ENCODE measurements at places on chromosomes 16 and 17.

GRCh38 chr16:46932802-46933201 is 40.7 kb downstream of the DNAJA2 start:
- DNase-seq: no peak

- DNase-seq: no peak
Observed at GRCh38 chr17:49548506-49549310, 27.0 kb upstream of the NXPH3 start.

GRCh38 chr17:41015454-41015853 is 6.5 kb upstream of the KRTAP3-1 start:
- no peak for DNase-seq

DNA sequence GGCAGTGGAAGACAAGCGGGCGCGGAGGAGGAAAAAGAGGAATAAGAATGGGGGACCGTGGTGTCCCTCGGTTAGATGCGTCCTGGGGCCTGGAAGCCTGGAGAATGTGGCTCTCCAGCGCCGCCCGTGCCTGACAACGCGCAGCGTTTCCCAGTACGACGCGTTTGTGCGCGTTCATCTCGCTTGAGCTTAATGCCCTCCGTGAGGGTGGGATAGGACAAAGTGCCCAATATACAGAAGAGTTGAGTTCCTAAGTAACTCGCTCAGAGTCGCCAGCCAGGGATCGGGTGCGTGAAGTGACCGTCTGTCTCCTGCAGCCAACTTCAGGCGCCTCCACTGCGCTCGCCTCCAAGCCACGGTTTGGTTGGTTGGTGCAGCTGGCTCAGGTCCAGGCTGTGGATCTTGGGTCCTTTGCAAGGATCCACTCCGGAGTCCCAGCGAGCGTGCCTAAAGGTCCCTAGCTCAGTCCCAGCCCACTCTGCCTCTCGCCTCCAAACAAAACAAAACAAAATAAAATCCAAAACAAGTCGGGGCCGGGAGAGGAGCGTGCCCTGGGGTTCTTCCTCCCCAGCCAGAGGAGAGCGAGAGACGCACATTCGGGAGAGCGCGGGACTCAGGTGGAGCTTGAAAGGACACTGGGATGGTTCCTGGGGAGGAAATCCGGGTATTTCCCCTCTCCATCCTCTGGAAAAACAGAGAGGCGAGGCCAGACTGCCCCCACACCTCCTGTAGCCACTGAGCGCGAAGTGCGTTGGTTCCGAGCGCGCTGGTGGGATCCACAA is 974 bp downstream of the GALR2 start:
- DNase-seq: no peak

DNA sequence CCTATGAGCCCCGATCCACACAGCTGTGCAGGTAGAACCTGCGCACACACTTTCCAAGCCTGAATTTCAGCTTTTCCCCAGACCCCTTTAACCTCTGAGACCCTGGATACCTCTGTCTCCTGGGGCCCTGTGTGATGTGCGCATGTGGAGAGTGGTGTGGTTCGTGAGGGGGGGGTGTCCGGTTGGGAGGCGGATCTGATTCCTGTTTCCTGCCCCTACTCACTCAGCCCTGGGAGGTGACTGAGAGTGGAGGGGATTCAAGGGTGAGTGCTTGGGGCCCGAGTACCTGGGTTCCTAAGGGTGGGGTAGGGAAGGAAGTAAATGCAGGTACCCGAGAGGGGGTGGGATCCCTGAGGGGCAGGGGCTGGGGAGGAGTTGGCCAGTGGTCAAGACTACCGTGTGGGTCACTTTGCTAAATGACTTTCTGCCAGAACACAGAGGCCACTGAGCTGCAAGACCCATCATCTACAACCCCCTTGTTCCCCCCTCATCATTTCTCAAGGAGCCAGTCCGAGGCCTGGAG is 621 bp downstream of the ARHGEF15 start:
- DNase-seq: no peak

DNA sequence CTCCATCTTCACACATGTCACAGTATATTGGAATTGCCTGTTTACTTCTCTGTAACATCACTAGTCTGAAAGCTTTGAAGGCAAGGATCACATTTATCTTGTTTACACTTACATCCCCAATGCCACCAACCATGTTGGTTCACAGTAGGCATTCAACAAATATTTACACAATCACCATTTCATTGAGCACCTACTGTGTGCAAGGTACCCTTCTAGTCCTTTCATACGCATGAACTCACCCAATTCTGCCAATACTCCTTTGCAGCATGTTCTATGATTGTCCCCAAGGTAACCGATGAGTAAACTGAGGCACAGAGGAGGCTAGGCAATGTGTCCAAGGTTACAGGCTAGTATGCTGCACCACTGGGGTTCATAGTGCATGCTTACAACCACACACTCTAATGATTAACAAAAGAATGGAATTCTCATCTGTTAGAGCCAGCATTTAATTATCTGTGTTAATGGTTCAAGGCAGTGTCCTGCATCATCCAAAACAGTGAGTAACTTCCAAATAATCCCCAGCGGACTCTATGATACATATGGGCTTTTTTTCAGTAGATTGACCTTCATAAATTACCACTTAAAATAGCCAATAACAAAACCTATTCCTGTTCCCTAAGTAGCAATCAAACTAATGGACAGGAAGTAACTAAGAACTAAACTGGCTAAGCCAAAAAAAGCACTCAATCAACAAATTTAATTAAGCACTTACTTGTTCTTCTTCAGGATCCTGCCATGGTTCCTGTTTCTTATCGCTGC is 364.5 kb upstream of the XYLT1 start:
- DNase-seq: no peak
